Fibroblast of skin of abdomen (primary cell): ENCODE measurements at places on chromosomes 1 and 21.

- DNase-seq, result peak; percentile 50
These were observed 191.2 kb downstream of the DISC1 start for GRCh38 chr1:231817801-231818200.

GRCh38 chr1:67646145-67647035, 38.6 kb upstream of the GADD45A start:
- no peak for DNase-seq

DNA sequence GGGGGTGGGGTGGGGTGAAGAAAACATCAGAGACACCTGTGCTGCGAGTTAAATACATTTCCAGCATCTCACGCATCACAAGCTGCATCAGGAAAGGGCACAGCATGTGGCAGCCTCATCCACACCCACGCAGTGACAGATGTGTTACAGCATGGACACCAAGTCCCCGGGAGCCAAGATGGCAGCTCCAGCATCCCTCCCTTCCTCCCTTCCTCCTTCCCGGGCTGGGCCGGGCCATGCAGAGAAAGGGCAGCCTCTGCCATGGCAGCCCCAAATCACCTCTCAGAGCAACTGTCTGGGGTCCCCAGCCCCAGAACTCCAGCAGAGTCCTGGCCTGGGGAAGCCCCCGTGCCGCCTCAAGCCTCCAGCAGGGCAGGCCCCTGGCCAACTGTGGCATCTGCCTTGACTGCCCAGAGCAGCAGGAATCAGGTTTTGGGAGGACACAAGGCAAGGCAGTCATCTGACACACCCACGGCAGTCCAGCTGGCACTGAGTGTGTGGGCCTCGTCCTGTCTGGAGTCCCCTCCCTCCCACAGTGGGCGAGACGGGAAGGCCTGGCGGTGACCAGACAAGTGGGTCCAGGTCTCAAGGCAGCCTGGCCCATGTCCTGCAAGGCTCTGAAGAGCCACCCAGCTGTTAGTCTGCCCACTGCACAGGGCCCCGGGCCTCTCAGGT, 6.2 kb downstream of the SMIM1 start:
- DNase-seq, result no peak

- no peak for DNase-seq
These were observed 72.4 kb downstream of the AJAP1 start for GRCh38 chr1:4726620-4727341.

DNA sequence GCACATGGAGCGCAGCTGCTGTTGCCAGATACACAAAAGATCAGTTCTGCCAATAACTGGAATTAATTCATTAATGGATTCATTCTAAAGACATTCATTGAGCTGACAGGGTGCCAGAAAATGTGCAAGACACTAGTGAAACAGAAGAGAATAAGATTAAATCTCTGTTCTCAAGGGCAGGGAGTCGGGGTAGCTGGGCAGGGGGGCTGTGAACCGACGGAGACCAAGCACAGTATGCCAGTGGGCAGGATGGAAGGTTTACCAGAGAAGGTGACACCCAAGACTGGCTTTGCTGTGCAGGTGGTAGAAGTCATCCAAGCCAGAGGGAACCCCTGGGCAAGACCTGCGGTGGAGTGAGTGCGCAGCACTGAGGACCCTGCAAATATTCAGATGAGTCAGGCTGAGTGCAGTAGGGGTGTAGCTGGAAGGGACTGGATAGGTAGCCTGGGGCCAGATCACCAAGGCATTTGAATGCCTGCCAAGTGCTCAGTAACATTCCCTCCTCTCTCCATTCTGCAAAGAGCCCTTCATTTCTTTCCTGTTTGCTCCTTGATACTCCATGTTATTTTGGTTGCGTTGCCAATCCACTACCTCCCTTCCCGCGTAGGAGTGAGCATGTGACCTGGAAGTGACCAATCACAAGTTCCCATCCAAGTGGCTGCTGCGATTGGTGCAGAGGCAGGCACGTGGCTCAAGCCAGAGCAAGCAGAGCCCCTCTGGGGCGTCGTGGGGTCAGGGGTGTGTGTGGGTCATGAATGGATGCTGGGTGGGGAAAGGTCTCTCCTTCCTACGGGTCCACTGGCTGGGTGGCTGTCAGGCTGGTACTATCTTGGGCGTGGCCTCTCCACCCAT, 413.1 kb downstream of the PTPRU start:
- no peak for DNase-seq

GRCh38 chr1:243312952-243313634, 57.3 kb downstream of the SDCCAG8 start:
- no peak for DNase-seq

DNA sequence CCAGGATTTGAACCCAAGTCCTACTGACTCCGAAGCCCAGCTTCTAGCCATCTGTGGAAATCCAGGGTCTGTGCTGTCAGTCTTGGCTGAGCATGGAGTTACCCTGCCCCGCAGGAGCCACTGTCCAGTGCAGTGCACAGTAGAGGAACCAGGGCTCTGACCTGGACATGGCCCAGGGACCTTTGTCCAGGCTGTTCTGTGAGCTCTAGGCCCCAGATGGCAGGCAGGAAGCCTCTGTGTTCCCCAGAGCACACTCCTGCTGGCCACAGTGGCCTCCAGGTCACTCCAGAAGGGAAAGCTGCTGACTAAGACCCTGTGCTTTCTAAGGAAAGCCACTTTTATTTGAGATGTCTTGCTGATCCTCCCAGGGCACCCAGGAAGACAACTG, 13.8 kb downstream of the S100A7A start:
- no peak for DNase-seq

GRCh38 chr1:150010393-150011115, at the start of gene OTUD7B:
TSS of gene OTUD7B (minus strand) at chr1:150010726. CDS start at chr1:149977510, 33,216 bp downstream.
- peak; percentile 87 for DNase-seq

- no peak for DNase-seq
These were observed 203.1 kb downstream of the SIPA1L2 start for GRCh38 chr1:232426801-232427200.

- no peak for DNase-seq
These were observed 25.0 kb upstream of the SLAMF1 start for GRCh38 chr1:160671603-160672517.

- DNase-seq, result no peak
These were observed 55.3 kb upstream of the ROR1 start for GRCh38 chr1:63718541-63718970.

DNA sequence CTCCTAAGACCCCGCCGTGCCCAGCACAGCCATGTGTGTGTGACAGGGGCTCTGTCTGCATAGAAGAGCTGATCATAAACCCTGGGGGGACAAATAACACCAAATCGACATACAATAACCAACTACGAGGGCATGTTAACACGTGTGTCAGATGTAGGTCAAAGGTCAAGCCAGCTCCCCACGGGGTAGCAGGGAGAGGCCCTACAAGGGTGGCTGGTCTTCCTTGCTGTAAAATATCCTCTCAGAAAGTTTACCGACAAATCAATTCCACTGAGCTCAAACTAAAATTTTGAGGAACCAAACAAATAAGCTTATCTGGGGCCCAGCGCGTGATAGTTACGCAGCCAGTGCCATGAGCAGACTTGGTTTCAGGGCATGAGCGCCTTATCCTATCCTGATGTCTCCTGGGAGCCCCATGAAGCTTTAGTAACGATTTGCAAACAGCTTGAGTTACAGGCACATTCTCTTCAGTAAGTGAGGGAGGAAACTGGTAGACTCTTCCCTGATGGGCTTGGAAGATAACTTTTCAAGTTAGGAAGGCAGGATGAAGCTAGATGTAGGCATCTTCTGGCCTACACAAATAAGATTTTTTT, 2.7 kb upstream of the TMPRSS3 start:
- DNase-seq, result no peak
